Stimulated activated CD4-positive, alpha-beta T cell treated with anti-CD3 and anti-CD28 coated beads, Interleukin-15, amount 100 ng/mL, for 1 hour (primary cell): ENCODE measurements at places on chromosomes 7 and 10.

GRCh38 chr10:31581741-31582323 is 262.8 kb downstream of the ZEB1 start:
- DNase-seq, result no peak

DNA sequence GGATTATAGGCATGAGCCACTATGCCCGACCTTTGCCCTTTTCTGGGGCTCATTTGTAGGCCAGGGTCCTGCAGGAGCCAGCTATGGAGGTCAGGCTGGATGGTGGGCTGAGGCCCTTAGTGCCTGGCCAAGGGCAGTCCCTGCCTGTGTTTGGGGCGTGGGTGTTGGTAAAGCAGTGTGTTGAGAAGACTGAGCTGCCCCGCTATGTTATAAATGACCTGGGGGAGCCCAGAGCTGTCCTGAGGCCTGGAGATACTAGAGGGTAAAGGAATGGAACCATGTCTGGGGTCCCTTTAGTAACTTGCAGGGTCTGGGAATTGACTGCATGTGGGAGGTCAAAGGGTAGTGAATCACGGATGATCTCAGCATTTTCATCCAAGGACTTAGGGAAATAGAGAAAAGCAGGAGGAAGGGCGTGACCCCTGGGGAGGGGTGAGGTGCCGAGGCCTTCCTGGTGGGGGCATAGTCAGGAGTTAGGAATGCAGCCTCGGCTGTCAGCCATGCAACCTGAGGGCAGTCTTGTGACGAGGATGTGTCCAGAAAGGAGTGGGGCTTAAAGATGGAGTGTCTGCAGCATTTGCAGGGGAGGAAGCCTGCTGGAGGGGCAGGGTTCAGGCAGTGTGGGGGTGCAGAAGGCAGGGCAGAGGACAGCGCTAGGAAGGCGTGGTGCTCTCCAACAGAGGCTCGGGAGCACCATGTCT is 31.5 kb downstream of the TMEM248 start:
- DNase-seq, result no peak

DNA sequence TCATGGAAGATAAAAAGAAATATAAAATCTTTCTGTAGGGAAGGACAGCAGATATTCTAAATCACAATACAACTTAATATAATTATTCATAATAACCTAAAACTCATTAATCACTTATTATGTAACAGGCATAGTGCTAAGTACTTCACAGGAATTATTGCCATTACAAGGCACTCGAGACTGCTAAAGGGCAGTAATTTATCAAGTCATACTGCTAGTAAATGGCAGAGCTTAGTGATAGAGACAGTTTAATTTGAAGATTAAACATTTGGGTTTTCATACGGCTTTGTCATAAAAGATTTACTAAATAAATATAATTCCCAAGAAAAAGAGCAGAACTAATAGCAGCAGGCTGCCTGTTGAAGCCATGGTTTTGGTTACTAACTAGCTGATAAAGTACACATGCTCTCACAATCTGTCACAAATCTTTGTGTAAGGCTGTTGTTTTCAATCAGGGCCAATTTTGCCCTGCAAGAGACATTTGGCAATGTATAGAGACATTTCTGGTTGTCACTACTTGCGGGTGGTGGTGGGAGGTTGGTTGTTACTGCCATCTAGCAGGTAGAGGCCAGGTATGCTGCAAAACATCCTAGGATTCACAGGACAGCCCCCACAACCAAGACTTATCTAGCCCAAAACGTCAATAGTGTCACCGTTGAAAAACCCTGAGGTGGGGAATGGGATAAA is 233.3 kb upstream of the CACNA2D1 start:
- DNase-seq, result no peak

GRCh38 chr10:13808556-13809391 is 222.0 kb downstream of the PRPF18 start:
- DNase-seq, result no peak

DNA sequence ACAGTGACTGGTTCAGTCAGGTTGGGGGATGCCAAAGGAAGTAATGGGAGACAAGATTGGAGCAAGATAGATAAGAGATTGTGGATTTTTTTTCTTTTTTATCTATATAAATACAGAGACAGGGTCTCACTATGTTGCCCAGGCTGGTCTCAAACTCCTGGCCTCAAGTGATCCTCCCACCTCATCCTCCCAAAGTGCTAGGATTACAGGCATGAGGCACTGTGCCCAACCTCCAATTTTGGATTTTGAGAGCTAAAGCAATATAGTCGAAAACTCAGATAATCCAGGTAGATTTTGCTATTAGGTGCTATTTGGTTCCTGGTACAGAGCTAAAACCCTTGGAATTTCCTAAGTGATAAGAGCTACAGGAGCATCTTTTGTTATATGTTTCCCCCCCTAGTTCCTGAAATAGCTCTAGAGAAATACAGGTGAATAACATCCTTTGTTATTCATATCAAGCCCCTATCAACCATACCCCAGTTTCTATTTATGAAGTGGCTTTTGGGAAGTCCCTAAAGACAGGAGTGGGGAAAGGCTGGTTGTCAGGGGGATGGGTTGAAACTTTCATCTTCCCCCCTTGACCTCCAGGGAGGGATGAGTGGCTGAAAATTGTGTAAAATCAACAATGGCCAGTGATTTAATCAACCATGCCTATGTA is 151.2 kb downstream of the CFTR start:
- DNase-seq, result no peak

DNA sequence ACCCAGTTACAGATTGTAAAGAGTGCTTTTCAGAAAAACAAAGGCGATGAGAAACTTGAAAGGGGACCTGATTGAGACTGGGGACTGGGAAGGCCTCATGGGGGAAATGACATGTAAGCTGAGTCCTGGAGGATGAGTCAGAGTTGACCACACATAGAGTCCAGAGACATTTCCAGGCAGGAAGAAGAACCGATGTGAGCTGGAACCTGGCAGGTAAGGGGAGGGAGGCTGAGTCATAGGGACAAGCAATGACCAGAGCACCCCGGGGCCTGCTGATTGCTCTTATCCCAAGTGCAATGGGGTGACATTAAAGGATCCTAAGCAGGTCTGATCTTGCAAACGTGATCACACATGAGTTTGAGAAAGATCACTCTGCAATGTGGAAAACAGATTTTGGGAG is 11.7 kb downstream of the TLL2 start:
- no peak for DNase-seq

- no peak for DNase-seq
These were observed 399 bp downstream of the FHIP2A start for GRCh38 chr10:114821915-114822443.
